ENCODE measurements at places on chromosomes 2 and 18. TPM values are rescaled to one million over a fixed set of nuclear protein-coding genes. Genes with fewer than 3 reads are reported as not detected.
A peak's percentile ranks its signal among the peaks of the same experiment; 100 is the strongest.

GRCh38 chr2:65931056-65931455, 498.7 kb upstream of the SPRED2 start:
- DNase-seq, result no peak

GRCh38 chr18:6781142-6781714, 51.7 kb downstream of the ARHGAP28 start:
- DNase-seq, result no peak

DNA sequence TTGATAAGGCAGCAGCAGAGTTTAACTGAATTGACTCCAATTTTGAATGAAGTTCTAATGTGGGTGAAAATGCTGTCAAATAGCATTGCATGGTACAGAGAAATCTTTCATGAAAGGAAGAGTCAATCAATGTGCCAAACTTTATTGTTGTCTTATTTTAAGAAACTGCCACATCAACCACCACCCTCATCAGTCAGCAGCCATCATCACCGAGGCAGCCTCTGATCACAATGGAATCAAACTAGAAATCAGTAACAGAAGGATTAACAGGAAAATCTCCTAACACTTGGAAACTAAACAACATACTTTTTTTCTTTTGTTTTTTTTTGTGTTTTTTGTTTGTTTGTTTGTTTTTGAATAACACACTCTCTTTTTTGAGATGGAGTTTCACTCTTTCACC, 9.9 kb downstream of the DNAJC27 start:
- DNase-seq, result no peak

- DNase-seq, result no peak
Measured at GRCh38 chr2:207787017-207787416, 17.3 kb upstream of the FZD5 start.

GRCh38 chr2:222115296-222115695, 183.5 kb downstream of the PAX3 start:
- no peak for DNase-seq

DNA sequence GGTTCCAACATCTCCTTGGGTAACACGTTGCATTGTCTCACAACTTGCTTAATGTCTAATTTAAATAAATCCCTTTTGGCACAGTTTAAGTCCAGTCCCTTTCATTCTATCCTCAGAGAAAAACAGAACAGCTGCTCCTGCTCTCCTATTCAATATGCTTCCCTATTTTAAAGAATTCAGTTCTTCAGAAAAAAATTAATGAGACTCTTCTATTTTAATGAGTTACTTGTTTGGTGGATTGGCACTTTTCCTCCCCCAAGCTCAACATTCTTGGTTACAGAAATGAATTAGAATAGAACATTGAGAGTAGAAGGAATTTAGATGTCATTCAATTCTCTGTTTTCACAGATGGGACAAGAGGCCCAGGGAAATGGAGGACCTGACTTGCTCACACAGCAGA, 116.9 kb upstream of the ATP8B1 start:
- DNase-seq, result no peak

GRCh38 chr2:224841910-224842309, 125.7 kb upstream of the CCDC195 start:
- no peak for DNase-seq

DNA sequence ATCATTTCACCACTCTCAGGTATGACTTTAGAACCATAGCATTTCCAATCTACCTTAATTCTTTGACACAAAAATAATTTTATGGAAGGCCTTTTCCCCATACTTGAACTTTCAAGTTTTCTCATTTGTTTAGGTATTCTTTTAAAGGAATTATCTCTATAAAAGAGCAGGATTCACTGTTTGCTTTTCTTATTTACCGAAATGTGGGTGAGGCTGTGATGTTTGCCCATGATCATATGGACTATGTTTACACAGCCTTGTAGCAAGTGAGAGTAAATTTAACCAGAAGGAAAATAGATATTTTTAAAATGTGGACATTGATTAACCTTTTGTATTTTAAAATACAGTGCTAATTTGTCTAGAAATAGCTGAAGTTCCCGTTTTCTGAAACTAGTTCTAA, 26.3 kb downstream of the CAB39 start:
- DNase-seq, result no peak

GRCh38 chr18:63238693-63239075, 80.9 kb downstream of the BCL2 start:
- no peak for DNase-seq

- no peak for DNase-seq
Measured at GRCh38 chr2:37549598-37549997, 121.8 kb downstream of the CDC42EP3 start.

GRCh38 chr18:25810736-25811135, 279.7 kb downstream of the SS18 start:
- no peak for DNase-seq

GRCh38 chr2:119126650-119127049, 31.9 kb downstream of the C1QL2 start:
- no peak for DNase-seq

DNA sequence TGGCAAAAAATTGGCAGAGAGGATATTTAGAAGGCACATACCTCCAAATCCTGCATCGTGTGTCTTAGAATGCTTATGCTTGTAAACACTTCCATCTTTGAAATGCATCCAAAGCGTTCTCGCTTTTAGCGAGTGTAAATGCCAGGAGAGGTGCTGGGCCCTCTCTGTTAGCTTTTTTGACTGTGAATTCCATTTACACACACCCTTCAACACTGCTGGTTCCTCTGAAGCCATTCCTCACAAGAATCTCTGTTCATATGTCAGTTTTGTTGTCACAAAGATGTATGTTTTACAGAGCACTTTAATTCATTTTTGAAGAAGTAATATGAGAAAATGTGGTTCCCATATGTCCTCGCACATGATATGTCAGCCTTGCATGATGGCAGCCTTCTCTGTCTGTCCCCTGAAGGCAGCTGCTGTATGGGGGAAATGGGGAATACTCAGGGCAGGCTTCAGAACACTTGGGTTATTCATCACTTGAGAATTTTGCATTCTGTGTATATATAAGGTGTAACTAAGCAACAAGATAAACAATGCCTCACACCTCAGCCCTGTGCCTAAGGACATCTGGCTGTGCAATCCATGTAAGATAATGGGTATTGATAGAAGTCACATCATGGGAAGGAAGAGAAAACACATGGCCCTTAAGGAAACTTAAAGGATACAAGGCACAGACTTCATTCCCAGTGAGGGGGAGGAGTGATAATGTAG, 52.3 kb downstream of the RAB27B start:
- no peak for DNase-seq

DNA sequence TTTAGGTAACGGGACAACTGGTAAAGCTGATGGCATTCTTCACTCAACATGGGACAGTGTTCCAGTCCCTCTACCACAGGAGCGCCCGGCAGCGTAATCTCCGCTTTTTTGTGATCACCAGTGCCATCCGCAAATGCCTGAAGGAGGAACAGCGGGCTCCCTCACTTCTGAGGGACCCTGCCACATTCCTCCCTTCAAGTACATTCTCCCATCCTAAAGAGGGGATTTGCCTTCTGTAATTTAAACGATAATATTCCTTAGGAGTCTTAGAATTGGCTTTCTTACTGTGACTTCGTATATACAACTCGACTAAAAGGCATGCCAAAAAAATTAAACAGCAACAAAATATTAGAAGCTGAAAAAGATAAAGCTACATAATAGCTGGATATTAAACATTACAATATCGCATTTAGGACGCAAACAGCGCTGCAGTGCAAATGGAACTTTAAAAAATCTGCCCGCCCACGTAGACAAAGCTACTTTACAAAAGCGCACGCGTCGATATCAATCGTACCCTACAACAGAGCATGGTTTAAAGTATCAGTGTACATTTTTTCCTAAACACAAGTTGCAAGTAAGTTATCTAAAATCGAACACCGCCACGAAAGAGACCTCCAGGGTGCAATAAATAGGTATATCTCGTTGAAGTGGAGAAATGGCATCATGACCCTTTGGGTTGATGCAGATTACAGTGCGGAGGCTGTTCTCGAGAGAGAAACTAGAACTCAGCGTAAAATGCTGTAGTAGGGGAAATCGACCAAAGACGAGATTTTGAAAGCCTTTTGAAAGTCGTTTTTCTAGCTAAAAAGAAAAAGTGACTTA, 2.3 kb upstream of the VSNL1 start:
- DNase-seq, result peak; percentile 39

- DNase-seq, result no peak
Measured at GRCh38 chr18:31204166-31204565, 41.5 kb upstream of the DSC1 start.

DNA sequence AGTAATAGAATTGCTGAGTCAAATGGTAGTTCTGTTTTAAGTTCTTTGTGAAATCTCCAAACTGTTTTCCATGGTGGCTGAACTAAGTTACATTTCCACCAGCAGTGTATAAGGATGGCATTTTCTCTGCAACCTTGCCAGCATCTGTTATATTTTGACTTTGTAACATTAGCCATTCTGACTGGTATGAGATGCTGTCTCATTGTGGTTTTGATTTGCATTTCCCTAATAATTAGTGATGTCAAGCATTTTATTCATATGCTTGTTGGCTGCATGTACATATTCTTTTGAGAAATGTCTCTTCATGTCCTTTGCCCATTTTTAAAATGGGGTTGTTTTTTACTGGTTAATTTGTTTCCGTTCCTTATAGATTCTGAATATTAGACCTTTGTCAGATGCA, 63.9 kb downstream of the LANCL1 start:
- no peak for DNase-seq

The STON1 gene
- total RNA-seq, result 55.3 TPM

The ASIC4 gene
- total RNA-seq, result 0.31 TPM

The CHN1 gene
- 38.4 TPM for total RNA-seq

The CROCC2 gene
- total RNA-seq, result 0.18 TPM

The TMEM169 gene
- 1.6 TPM for total RNA-seq

The IFIH1 gene
- 21.0 TPM for total RNA-seq

The IL1F10 gene
- total RNA-seq, result not detected

The GCA gene
- total RNA-seq, result 35.7 TPM

Measured in sciatic nerve (tissue), 2 donors.